Stimulated activated CD4-positive, alpha-beta T cell treated with anti-CD3 and anti-CD28 coated beads, Interleukin-12 subunit alpha, Interleukin-12 subunit beta, amount 100 ng/mL, for 24 hours (primary cell): ENCODE measurements at places on chromosomes 13 and 19.

- DNase-seq: no peak
Measured at GRCh38 chr13:79867254-79867653, 386.3 kb downstream of the NDFIP2 start.

DNA sequence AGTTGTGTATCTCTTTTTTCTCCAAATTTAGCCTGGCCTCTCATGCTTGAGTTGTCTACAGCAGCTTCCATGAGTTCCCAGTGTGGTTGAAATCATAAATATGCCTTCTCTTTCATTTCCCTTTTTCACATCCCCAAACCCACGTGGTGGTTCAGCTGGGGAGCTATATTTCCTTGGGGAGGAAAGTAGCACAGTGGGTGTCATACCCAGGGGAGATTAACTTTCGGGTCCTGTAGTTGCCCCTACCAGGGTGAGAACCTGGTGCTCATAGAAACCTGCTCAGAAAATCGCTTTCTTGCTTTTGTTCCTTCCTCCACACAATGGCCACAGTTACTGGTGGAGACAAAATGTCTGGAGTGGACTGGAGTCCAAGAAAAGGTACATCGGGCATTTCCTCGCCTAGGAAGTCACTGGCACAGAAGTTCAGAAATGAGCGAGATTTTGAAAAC, 7.0 kb upstream of the LILRA4 start:
- no peak for DNase-seq

DNA sequence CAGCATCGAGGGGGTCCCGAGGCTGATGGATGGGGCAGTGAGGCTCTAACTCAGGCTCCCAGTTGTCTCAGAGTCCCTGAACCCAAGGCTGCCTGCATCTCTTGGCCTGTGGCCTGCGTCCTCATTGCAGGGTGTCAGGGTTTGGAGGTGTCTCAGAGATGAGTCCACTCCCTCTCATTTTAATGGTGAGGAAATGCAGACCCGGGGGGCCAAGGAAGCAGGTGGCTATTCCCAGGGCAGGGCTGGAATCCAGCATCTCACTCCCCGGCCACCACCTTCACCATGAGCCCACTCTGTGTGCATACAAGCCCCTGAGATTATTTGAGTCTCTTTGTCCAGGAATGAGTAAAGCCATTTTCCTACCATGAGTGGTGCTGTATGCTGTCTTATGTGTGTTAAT, 21.4 kb downstream of the TEX29 start:
- no peak for DNase-seq

GRCh38 chr19:29001597-29002245, 211.2 kb downstream of the UQCRFS1 start:
- no peak for DNase-seq

DNA sequence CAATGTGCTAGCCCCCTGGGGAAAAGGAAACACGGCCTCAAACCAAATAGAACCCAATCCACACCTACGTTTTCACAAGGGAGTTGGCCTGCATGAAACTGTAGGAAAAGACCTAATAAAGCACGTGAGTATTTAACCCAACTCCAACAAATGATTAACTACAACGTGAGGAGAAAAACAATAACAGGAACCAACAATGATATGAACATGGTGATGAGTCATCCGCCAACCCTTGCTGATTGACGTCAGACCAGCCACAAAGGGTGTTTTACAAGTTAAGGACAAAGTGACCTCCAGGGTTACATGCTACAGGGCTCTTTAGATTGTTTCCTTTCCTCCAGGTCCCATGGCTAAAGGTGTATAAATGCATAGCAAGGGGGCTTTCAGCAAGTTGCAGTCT, 460.5 kb downstream of the COG6 start:
- DNase-seq: no peak

GRCh38 chr19:45305421-45305820, 17.3 kb downstream of the CKM start:
- no peak for DNase-seq

DNA sequence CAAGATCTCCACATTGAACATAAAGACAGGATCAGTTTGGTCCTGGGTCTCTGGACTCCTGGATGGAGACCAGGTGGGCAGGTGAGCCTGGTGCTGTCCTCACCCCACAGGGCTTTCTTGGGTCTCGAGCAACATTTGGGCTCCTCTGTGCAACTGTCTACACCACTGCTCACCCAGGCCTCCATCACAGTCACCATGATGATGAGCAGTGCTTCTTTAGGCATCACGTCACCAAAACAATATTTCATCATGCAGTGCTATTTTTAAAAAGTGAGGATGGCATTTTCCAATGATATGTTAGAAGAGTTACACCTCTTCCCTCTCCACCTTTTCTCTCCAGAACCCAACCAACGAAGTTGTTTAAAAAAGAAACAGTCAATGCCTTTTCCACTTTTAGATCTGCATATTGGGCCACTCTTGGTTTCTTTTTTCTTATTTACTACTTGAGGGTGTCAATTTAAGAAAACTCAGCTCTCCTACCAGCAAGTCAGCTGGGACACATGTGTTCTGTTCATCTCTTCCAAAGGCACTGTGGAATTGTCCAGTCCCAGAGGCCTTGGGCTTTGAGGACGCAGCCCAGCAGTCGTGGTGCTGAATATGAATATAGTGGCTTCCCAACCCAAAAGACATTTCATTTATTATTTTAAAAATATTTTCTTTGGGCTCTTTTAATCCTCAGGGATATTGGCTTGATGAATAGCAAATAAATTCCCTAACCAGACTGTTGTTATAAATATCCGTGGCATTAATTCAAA, 405.7 kb downstream of the KCNRG start:
- DNase-seq: no peak

DNA sequence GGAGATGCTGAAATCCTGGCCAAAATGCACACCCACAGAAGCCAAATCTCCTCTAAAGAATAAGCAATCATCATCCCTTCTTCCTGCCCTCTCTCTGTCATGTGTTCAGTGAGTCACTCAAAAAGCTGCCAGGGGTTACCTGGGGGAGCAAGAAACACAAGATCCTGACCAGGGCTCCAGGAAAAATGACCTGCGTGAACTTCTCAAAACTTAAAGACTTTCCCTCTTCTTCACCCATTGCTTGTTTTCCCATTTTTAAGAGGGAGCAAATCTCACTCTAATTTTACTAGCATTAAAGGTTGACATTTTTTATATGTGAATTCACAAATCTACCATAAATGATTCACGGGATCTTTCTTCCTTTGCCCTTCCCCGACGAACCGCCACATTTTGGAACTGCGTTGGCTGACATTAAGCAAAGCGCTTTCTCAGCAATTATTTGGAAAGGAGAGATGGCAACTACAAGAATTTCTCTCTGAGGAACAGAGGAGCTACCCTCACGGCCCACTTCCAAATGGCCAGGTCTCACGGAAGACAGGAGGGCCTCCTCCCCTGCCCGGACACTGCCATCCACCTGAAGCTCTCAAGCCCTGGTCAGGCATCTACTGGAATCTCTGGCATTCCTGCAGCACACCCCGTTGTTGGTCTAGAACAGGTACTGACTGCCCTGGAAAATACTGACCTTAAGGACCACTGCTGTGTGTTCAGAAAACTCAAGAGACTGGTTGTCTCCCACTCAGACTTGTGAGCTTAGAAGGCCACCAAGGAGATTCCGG, 14.2 kb downstream of the TSHZ3 start:
- no peak for DNase-seq

GRCh38 chr13:75365724-75366173, 116.2 kb downstream of the TBC1D4 start:
- DNase-seq: no peak

GRCh38 chr19:46423188-46423587, 5.5 kb downstream of the PNMA8C start:
- no peak for DNase-seq

DNA sequence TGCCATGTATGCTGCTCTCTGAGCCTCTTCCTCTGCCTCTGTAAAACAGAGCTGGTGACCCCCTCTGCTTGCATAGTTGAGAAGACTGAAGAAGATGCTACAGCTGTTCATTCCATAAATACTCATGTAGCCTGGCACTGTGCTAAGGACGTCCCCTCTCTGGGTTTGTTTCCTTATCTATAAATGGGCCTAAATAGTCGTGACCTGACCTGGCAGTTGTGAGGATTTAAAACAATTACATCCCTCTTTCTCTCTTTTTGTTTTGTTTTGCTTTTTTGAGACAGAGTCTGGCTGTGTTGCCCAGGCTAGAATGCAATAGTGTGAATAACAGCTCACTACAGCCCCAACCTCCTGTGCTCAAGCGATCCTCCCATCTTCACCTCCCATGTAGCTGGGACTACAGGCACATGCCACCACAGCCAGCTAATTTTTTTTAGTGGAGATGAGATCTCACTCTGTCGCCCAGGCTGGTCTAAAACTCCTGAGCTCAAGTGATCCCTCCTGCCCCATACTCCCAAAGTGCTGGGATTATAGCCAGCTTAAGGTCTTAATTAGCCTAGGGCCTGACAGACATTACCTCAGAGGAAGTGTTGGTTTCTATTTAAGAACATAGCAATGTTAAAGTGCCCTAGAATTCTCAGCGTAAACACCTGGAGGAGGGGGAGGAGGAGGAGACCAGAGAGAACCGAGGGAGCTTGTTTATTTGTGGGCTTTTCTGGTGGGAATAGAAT, 4.6 kb downstream of the WDR62 start:
- no peak for DNase-seq

- peak; percentile 92 for DNase-seq
Measured at GRCh38 chr19:12884926-12885748, 1.9 kb downstream of the KLF1 start.

GRCh38 chr19:5792224-5792623, 1.3 kb upstream of the DUS3L start:
- no peak for DNase-seq

DNA sequence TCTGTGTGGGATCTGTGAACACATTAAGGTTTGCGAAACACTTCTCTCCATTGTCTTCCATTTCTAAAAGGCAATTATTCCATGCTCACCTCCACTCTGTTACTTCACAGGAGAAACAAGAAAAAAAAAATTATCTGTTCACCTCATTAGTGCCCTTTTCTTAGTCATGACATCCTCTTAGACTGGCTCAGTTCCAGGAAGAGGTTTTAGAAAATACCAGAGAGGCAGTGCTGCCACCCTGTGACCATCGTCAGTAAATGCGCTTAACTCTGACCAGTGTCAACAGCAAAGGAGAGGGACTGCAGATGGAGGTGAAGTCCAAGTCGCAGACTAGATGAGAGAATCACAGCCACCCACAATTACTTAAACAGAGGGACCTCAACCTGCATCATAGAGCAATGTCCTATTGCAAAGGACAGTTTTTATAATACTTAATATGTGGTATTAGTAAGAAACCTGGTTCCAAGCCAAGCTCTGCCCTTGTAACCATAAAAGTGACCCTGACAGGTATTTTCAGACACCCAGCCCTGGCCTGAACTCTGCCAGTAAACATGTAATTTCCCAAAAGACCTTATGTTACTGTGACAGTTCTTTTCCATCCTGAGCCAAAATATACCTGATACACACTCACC, 19.4 kb downstream of the CEACAM21 start:
- peak; percentile 50 for DNase-seq

- peak; percentile 58 for DNase-seq
Measured at GRCh38 chr19:48510421-48511268, 990 bp downstream of the LMTK3 start.

- DNase-seq: no peak
Measured at GRCh38 chr19:51822325-51822724, 27.4 kb downstream of the FPR3 start.

- DNase-seq: no peak
Measured at GRCh38 chr13:77378662-77379061, 51.8 kb upstream of the MYCBP2 start.

GRCh38 chr19:640161-640558, 481 bp downstream of the FGF22 start:
- DNase-seq: no peak
